ENCODE measurements at places on chromosomes 5 and 9.

DNA sequence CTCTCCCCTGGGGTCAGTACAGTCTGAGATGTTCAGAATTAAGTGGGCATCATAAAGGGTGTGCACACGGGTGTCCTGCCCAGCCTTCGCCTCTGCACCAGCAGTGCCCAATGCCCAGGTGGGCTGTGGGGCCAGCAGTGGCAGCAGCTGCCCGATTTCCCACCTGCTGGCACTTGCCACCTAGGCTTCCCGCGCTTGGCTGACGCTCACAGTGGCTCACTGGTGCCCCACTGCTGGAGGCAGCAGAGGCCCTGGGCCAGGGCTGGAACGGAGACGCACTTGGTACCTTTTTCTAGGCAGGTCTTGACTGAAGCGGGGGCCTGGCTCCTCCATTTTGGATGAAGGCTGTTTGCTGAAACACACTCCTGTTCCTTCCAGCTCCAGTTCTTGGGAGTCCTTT, 17.0 kb downstream of the MRNIP start:
- no peak for DNase-seq

- DNase-seq: no peak
Measured at GRCh38 chr5:149552553-149553160, 1.4 kb upstream of the CSNK1A1 start.

GRCh38 chr5:119032656-119033055, 38.2 kb upstream of the DMXL1 start:
- no peak for DNase-seq

- DNase-seq: no peak
Measured at GRCh38 chr5:4207486-4207885, 611.9 kb downstream of the IRX1 start.

Data from left renal cortex interstitium (tissue), 4 donors.